Astrocyte (in vitro differentiated cells and primary cell): ENCODE measurements at places on chromosomes 16 and 17. TPM values are rescaled to one million over a fixed set of nuclear protein-coding genes. Genes with fewer than 3 reads are reported as not detected.

The VPS9D1 gene
- total RNA-seq: 11.3 and 12.4 TPM in 2 replicates

The ANKS4B gene
- not detected in 2 replicates for total RNA-seq

The RAC3 gene
- 40.5 and 41.3 TPM in 2 replicates for total RNA-seq

- DNase-seq: no peak
Measured at GRCh38 chr16:57498031-57498430, 11.7 kb upstream of the DOK4 start.

GRCh38 chr17:7463372-7463846 lies 16.0 kb downstream of the ZBTB4 start:
- no peak for DNase-seq

DNA sequence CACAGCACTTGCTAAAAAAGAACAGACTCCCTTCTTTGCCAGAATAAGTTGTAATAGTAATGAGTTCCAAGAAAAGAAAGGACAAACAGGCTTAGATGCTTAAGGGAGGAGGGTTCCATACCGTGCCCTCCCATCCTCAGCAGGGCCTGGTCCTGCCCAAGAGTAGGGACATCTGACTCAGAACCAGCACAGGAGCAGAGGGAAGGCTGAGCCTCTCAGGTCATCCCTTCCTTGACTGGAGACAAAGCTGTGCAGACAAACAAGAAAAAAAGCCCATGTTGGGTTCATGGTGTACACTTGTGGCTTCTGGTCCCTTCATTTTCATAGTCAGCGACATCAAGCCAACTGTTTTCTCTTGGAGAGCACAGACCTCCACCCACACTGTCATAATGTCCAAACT lies 44.2 kb upstream of the NDRG4 start:
- no peak for DNase-seq

GRCh38 chr17:75654176-75654575 lies 12.8 kb downstream of the RECQL5 start:
- DNase-seq: no peak

DNA sequence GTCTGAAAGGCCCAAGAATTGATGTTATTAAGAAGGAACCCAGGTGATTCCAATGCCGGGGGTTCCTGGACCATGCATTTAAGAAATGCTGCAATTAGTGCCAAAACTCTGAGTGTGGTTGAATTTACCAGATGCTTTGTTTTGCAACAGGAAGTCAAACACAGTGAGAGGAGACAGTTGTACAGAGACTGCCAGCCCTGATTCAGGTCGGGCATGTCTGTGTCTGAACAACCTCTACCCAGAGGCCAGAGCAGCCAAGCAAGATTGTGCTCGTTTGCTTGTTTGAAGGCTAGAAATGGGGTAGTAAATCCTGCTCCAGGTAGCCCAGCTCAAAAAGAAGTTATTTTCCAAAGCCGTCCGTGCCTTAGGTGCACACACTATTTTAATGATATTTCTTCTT lies 412.4 kb upstream of the ERCC4 start:
- no peak for DNase-seq
